ENCODE measurements at places on chromosomes 3 and 15. TPM values are rescaled to one million over a fixed set of nuclear protein-coding genes. Genes with fewer than 3 reads are reported as not detected.

The FAM174B gene
- 33.4 TPM for total RNA-seq

The CYFIP1 gene
- total RNA-seq: 169 TPM

DNA sequence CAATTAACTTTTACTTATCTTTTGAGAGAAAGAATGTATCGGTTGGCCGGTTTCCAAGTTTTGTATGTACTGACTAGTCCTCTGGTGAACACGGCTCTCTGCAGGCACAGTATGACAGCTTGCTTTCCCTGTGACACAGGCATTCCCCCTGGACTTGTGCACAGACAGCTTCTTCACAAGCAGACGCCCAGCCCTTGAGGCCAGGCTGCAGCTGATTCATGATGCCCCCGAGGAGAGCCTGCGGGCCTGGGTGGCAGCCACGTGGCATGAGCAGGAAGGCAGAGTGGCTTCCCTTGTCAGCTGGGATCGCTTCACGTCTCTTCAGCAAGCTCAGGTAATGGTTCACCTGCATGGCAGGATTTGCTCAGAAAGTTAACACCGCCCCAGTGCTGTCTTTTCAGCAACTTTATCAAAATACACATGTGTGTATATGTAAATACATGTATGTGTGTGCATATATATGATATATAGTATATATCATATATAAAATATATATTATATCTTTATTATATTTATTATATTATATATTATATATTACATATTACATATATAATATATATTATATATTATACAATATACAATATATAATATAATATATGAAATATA lies 25.5 kb downstream of the FAN1 start:
- DNase-seq: no peak

The CD276 gene
- 198 TPM for total RNA-seq

- no peak for DNase-seq
Observed at GRCh38 chr3:50147447-50147846, 7.7 kb upstream of the SEMA3F start.

The PARP15 gene
- 0.55 TPM for total RNA-seq

GRCh38 chr3:8201886-8202285 lies 299.7 kb upstream of the LMCD1 start:
- DNase-seq: no peak

The MYO5C gene
- 63.9 TPM for total RNA-seq

- no peak for DNase-seq
Observed at GRCh38 chr3:32703491-32703972, 18.5 kb downstream of the CNOT10 start.

DNA sequence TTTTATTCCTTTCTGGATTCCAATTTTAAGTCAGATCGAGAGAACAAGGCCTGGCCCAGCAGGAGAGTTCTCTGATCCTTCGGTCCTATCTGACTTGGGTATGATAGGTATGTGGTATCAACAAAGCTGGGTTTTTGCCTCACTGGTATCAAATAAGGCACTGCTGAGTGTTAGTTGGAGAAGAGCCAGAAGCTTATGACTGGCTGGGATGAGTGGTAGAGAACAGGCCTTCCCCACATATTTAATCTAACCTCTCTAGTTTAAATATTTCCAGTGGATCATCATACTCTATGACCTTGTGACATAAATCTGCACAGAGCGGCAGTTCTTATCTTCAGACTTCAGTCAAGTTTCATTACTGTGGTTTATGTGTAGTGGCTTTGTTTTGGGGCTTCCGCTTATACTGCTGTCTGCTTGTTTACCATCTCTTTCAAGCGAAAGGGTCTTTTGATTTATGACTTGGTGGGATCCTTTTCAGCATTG lies 164.5 kb downstream of the PTPRG start:
- DNase-seq: no peak

The TPRA1 gene
- 24.4 TPM for total RNA-seq

DNA sequence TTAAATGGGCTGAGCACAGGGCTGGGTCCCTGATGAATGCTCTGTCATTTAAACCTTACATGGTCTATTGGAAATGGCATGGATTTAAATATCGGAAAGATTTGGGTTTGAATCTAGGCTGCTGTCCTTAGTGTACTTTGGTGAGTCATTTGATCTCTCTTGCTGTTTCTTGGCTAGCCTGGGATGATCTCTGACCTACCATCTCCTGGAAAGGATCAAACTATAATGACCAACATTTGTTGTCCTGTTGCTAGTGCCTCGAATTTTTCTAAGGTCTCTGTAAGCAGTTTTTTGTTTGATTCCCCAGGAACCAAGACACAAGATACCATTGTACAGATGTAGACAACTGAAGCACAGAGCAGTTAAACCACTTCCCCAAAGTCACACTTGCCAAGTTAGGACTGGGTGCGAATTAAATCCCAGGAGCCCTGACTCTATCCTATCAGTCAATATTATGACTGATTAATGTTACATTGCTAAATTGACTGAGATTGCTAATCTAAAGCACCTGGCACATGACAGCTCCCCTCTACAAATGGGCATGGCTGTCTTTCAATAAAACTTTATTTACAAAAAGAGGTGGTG lies 244.9 kb upstream of the MCTP2 start:
- no peak for DNase-seq

DNA sequence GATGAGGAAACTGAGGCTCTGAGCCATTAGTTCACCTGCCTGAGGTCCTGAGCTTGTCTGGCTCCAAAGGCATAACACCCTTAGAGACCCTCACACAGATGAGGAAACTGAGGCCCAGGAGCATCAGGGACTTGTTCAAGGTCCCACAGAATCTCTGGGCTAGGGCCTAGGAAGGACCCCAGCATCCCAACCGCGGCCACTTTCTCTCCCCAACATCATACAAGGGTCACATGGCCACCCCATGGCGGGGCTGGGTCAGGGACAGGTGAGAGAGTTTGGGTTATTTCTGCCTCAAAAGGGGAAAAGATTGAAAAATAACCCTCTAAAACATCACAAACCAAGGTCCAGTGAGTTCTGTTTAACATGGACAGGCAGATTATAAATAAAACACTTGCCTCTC lies 6.7 kb downstream of the LINGO1 start:
- no peak for DNase-seq

The POC1A gene
- total RNA-seq: 14.4 TPM

DNA sequence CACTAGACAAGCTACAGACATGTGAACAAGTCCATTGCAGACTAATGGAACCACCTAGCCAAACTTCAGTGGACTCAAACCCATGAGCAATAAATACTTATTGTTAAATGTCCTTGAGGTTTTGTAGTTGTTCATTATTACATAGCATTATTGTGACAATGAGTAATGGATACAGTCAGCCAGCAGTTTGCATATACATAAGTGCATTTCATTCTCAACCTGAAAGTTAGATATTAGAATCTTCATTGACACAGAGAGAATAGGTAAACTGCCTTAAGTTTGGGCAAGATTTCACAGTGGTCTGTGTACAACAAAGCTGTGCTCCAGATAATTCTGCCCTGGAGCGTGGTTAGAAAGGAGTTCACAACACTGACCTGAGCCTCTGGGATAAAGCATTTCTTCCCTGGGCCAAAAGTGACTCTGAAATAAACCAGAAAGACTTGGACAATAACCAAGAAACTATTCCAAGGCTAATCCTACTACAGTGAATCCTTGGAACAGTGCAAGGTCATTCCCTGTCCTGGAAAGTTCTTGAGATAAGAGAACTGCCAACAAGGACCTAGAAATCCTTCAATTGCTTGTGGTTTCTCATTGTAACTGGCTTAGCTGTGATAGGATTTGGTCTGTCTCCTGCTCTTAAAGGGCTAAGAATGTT lies 225.5 kb upstream of the STT3B start:
- DNase-seq: no peak

The EXD1 gene
- not detected for total RNA-seq

DNA sequence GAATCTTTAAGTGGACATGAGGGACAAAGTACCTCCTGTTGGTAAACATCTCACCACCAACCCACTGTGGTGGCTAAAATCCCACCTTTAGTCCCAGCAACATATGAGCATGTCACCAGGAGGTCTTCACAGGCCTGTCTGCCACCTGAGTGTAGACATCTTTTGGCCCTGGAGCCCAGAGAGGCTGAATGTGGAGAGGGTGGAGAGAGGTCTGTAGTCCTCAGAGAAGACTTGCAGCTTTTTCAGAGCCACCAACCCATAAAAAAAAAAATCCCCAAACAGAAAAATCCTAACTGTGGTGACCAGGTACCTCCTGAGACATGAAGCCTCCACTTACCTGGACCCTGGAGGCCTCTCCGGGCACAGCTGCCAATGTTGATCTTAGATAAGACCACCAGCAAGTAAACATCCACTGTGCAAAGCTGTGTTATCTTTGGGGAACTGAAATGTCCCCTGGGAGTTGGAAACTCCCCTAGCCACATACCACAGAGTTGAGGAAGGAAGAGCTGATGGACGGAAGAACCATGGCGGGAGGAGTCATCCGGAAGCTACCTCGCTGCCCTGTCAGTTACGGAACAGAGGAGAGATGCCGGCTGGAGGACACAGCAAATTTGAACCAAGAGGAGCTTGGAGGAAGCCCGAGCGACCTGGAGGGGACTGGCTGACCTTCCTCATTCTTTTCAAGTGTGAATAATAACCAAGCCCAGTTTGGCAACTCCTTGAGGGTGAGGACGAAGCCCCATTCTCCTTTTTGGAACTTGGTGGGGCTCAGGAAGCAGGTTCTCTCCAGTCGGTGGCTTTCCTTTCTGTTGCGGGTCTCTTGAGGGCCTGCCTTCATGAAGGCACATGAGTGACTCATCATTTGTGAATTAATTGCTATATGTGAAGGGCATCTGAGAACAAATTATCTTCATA lies at the start of gene GHRL:
TSS of gene GHRL (minus strand) at position 443 of the 915 bp plus-strand sequence. CDS start 2,767 bp downstream, outside the sequence.
- DNase-seq: no peak

- no peak for DNase-seq
Observed at GRCh38 chr3:39541917-39542329, 74.4 kb downstream of the MOBP start.

DNA sequence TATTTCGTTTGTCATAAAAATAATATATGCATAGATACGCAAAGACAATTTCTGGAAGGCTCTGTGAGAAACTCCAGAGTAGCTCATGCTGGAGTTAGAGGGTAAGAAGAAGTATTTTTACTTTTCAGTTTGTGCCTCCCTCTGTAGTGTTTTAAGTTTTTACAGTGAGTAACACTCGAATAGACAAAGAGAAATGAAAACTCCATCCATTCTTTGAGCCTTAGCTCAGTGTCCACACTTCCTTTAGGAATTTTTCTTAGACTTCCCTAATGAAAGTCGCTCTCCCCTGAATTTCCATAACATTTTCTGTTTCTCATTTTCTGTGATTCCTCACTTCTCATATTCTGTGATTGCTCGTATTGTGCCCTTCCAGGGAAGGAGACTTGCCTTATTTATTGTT lies 2.1 kb downstream of the BLOC1S6 start:
- DNase-seq: no peak

- peak; percentile 10 for DNase-seq
Observed at GRCh38 chr3:168094580-168094876, 1.2 kb downstream of the GOLIM4 start.

- no peak for DNase-seq
Observed at GRCh38 chr3:10835406-10835805, 19.4 kb downstream of the SLC6A11 start.

GRCh38 chr3:34676436-34676835 lies 878.0 kb downstream of the PDCD6IP start:
- DNase-seq: no peak

The CA12 gene
- 0.58 TPM for total RNA-seq

The SELENOS gene
- total RNA-seq: 44.7 TPM

The DUOXA2 gene
- total RNA-seq: not detected

DNA sequence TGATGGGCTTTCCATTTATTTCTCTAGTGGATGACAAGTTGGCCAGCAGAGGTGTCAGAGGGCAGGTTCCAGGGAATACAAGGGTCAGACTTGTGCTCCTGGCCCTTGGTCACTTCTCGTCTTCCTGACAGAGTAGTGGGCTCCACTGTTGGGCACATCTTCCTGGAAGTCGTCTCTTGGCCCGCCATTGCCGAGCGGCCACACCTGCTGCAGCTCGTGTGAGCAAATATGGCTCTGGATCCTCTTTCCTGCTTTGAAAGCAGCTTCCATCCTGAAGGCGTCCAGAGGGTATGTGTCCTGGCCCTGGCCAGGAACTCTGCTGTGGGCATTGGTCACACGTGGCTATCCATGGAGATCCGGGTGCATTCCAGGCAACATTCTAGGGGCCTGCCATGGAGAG lies 100.2 kb downstream of the SNRPN start:
- DNase-seq: no peak

The FAM107A gene
- not detected for total RNA-seq

GRCh38 chr15:83010709-83011270 lies 649 bp downstream of the C15orf40 start:
- peak; percentile 40 for DNase-seq

GRCh38 chr3:28860307-28860706 lies 420.6 kb upstream of the RBMS3 start:
- DNase-seq: no peak

DNA sequence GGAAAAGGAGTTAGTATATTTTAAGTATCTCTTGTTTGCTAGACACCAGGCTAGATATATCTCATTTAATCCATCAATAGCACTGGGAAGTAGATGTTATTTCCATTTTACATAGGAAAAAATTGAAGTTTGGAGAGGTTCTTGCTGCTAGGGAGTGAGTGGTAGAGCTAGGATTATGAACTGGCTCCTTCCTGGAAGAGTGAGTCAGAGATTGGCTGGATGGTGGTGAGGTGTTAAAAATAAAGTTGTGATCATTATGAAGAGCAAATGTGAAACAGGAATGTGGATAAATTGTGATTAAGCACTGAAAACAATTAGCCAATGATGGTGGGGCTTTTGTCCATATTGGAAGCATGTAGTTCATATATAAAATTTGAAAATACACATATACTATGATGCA lies 234.2 kb downstream of the WNT5A start:
- no peak for DNase-seq

DNA sequence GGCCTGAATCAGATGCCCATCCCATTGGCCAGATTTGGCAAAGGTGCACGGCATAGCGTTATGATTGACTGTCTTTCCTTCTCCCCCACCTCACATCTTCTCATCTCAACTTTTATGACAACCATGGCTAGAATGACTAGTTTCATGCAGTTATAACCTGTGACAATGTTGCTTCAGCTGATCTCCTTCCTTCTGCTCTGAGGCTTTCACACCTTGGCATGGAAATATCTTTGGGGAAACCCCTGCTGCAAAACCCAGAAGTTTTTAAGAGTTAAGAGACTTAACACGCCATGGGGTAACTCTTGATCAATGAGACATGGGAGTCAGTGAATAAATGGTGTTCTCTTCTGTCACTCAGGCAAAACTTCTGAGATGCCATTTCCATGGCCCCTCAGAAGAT lies 290.7 kb upstream of the MDFIC2 start:
- no peak for DNase-seq

DNA sequence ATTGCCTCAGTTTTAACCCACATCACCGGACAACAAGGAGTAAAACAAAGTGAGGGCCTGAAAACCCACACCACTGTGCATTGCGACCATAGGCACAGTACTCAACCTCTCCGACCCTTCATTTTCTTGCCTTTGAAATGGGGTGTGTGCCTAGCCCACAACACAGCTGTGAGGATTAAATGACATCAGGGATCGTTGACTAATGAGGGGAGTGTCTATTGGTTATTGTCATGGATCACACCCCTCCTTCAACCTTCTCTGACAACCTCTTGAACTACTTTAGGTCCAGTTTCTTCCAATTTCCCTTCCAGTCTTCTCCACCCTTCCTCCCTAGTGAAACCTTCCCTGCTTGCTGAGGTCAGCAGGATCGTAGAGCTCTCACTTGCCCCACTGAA lies 89.5 kb downstream of the HES1 start:
- no peak for DNase-seq
